Amygdala (tissue), 56 donors: ENCODE measurements at places on chromosomes 12 and 14.

- DNase-seq, result no peak
Measured at GRCh38 chr12:42426746-42427145, 100.8 kb downstream of the PPHLN1 start.

DNA sequence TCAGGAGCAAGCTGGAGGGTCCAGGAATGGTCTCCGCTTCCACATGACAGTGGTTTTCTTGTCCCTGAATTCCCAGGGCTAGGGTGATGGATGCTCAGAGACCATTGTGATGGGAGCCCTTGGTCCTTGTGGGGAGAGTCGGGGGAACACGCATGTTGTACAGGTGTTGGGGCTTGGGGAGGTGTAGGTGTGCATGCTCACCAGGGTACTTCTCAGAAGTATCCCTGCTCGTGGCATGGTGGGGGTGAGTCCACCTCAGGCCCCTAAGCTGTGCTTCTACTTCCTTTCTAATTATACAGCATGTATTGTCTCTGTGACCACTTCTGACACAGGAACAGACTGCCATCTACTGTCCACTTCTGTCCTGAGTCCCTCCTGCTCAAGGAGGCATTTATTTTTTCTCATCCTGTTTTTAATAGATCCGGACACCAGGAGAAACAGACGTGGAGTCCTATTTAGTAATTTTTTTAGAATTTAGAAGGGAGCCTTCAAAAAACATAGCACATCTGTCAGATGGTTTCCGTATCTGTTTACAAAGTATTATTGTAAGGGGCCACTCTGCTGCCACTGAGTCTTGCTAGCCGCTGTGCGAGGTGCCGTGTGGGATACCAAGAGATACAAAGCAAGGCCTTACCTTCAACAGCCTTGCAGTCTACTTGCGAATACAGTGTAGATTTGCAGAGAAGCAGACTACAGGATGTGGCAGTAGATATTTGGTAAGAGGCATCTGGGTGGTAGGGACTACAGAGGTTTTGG lies 10.5 kb downstream of the NTF3 start:
- no peak for DNase-seq

DNA sequence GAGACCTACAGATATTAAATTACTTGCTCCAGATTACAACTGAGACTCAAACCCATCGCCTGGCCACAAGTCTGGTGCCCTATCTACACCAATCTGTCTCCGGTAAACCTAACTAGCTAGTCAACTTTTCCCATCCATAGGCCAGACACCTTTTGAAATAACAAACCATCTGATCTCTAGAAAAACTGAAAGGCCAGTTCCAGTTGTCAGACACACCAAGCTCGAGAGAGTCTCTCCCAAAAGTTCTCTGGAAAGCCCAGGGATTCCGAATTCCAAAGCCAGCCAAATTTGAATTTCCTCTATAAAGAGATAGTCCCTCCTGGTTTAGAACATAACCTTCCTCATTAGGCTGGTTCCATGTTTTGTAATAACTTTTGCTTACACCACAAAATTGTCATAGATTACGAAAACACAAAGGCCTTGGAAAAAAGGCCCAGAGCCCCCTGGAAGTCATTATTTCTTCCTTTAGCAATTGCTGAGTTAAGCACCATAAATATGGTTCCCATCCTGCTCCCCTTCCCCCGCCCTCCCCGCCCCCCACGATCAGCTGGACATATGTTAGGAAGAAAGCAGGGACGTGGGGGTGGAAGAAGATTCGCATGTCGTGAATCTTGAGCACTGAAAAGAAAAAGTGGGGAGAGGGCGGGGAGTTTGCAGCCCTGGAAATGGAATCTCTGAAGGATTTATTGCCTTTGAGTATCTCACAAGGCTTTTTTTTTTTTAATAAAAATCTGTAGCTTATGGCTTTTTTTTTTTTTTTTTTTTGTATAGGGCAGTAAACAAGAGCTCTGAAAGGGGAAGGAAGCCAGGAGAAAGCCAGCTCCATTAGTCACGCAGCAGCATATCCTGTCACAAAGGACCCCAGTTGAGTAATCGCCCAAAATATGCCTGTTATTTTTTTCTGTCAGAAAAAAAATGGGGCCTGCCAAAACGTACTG lies 110.4 kb downstream of the ZFP36L1 start:
- no peak for DNase-seq

DNA sequence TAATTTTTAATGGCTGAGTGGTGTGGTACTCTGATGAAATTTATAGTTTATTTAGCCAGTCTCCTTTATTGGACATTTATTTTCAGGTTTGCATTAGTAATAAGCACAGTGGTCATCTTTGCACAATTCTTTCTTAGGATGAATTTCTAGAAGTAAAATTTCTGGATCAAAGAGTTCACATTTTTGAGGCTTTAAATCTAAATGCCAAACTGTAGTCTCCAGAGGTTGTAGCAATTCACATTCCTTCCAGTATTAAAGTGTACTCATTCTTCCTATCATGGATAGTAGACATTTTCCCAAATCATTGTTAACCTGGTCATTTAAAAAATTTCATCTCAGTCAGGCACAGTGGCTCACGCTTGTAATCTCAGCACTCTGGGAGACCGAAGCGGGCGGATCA lies 24.8 kb downstream of the SLC39A9 start:
- DNase-seq, result no peak

- no peak for DNase-seq
Measured at GRCh38 chr12:96720363-96720705, 186.7 kb upstream of the NEDD1 start.

- DNase-seq, result no peak
Measured at GRCh38 chr14:58693048-58693447, 55.3 kb downstream of the DACT1 start.

GRCh38 chr12:91591639-91591987 lies 409.0 kb upstream of the DCN start:
- no peak for DNase-seq

DNA sequence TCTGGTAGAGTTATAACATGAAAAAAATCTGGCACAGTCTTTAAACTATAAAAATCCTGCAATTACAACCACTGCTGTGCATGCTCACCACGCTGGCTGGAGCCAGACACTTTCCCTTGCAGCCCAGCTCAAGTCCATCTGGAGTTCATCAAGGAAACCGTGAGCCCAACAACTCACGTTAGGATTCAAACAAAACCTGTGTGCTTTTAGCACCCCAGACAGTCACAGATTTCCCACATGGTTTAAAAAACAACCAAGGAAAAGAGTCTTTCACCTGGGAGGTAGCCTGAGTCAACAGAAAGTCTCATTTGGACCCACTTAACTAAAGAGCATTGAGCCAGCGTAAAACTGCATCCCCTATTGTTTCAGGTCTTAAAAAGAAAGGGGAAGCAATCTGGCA lies 4.7 kb downstream of the LRIG3 start:
- DNase-seq, result peak; percentile 13

- DNase-seq, result no peak
Measured at GRCh38 chr12:1797011-1797901, 23.1 kb upstream of the LRTM2 start.

DNA sequence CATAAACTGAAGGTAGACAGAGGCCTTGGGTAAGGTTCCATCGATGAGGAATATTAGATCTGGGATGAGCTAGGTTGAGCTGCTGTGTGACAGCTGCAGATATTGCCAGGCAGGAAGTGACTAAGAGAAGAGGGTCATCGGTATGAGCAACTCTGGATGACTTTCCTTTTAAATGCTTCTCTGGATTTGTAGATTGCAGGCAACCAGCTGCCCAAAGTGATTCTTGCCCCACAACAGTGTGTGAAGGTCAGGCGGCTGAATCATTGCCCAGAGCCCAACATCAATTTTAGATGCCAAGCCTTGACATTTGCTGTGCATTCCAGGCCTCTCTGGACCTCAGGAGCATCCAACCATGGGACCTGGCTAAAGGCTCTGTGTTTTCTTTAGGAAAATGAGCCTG lies 255.9 kb downstream of the DPF3 start:
- no peak for DNase-seq

- no peak for DNase-seq
Measured at GRCh38 chr14:22465201-22465840, 123.7 kb downstream of the DAD1 start.

DNA sequence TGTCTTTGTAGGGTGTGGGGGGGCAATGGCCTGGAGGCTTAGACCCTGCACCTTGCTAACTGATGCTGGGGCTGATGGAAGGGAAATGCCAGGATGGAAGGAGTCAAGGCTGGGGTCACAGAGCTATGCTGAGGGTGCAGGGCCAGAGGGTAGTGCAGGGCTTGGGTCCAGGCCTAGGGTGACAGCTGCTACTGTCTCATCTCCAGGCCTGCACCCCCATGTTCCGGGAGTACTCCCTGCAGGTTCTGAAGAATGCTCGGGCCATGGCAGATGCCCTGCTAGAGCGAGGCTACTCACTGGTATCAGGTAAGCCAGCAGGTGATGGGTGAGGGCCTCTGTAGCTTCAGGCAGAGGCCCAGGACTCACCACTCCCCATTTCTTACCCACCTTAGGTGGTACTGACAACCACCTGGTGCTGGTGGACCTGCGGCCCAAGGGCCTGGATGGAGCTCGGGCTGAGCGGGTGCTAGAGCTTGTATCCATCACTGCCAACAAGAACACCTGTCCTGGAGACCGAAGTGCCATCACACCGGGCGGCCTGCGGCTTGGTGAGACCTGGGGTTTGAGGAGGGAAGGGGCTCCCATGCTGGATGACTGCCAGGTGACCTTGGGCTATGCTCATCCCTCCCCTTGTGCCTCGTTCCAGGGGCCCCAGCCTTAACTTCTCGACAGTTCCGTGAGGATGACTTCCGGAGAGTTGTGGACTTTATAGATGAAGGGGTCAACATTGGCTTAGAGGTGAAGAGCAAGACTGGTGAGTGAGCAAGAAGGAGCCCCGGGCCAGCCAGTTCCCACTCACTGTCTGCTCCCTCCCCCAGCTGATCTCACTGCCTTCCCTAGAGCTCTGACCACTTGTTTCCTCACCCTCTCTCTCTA lies 4.1 kb downstream of the SHMT2 start:
- DNase-seq, result no peak

DNA sequence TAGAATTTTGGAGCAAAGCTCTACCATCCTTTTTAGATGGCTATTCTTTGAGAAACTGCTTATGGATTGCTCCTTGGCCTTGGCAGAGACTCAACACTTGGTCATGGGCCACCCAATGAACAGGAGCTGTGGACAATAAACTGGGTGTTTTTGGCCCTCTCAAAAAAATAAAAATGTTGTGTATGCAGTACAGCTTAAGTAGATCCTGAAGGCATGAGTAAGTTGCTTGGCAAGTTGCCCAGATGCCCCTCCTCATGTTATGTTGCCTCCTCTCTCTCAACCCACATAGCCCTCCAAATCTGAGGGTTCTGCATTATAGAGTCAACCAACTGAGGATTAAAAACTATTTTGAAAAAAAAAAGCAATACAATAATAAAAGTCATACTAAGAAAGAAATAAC lies 124.9 kb downstream of the ATP23 start:
- no peak for DNase-seq

DNA sequence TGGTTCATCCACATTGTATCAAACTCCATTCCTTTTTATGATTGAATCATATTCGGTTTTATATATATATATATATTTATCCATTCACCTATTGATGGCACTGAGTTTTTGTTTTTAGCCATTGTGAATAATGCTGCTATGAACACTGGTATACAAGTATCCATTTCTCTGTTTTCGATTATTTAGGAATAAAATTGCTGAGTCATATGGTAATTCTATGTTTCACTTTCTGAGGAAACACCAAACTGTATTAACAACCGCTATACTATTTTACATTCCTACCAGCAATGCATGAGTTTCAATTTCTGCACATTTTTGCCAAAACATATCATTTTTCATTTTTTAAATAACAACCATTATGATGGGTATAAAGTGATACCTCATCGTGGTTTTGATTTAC lies 104.7 kb downstream of the C12orf42 start:
- no peak for DNase-seq

- DNase-seq, result peak; percentile 65
Measured at GRCh38 chr14:94689218-94689984, 77.2 kb downstream of the SERPINA3 start.

GRCh38 chr12:68247785-68248184 lies 5.6 kb downstream of the IL22 start:
- DNase-seq, result no peak

DNA sequence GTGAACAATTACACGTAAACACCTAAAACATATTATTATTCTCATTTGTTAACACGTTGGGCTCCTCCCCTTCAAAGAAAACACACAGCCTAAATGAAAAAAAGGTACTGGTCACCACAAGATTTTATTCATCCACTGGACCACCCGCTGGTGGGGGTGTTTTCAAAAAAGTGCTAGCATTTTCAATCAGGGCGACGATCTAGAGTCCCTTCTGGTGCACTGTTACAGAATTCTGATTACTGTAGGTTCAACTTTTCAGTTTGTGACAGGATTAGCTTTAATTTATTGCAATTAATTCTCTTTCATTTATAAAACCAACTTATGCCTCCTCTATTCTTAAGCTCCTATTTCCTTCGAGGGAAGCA lies 443 bp downstream of the MAGOHB start:
- DNase-seq, result no peak

GRCh38 chr14:75450381-75451276 lies 22.8 kb downstream of the JDP2 start:
- DNase-seq, result no peak

- DNase-seq, result no peak
Measured at GRCh38 chr14:76917158-76917596, 91.0 kb downstream of the LRRC74A start.

DNA sequence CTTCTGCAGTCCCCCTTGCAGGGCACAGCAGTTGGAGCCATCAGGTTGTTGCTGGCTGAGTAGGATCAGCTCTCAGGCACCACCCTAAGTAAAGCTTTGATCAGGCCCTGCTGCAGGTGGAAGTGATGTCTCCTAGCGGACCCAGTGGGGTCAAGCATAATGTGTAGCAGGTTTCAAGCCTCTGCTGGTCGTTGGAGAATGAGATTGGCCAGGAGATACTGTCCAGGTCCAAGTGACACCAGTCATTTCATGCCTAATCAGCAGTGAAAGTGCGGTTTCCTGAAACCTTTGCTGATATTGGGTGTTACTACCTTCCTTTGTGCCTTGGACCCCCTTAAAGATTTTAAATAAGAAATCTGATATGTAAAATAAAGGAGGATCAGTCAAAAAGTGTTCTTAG lies 72.6 kb downstream of the SUSD6 start:
- DNase-seq, result no peak
